ENCODE measurements at places on chromosomes 11 and 22.
A peak's percentile ranks its signal among the peaks of the same experiment; 100 is the strongest.

DNA sequence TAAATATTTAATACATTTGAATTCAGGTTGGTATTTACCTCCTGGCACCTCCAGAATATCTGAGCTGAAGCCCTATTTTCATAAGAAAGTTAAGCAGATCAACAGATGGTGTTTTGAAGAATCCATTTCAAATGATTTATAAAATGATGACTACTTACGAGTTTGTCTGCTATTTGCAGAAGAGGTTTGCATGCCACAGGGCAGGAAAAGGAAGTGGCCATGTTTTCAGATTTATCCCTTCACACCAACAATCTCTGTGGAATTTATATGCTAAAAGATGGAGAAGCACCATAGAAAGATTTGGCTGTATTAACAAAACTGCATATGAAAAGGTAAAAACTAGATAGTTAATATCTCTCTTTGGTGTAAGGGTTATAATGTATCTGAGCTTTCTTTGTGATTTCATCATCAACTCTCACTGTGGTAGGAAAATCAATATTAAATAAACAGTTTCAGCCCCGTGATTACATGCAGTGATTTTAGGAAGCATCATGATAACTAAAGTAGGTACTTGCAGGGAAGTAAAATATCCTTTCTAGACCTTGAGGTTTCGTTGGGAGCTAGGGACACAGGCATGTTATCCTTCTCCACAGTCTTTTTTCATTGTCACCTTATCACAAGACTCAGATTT, 2.6 kb downstream of the BMAL1 start:
- no peak for DNase-seq

- DNase-seq: no peak
Observed at GRCh38 chr11:57646194-57646798, 3.4 kb downstream of the YPEL4 start.

DNA sequence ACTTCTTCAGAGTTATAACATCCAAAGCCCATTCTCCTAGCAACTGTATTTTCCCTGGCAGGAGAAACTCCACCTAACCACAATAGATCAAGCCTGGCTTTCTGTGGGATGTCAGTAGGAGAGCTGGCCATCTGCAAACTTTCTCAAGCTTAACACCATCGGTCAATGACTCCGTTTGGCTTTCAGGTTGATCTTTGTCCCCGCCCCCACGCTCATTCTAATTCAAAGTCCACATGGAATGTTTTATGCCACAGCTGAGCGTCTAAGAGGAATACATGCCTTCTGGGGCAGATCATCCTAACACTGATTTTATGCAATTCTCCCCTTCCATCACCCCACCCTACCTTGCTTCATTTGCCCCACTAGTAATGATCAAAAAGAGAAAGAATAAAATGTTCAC, 4.8 kb downstream of the GVQW3 start:
- DNase-seq: no peak

- DNase-seq: no peak
Observed at GRCh38 chr22:30150212-30150611, 69.9 kb downstream of the HORMAD2 start.

DNA sequence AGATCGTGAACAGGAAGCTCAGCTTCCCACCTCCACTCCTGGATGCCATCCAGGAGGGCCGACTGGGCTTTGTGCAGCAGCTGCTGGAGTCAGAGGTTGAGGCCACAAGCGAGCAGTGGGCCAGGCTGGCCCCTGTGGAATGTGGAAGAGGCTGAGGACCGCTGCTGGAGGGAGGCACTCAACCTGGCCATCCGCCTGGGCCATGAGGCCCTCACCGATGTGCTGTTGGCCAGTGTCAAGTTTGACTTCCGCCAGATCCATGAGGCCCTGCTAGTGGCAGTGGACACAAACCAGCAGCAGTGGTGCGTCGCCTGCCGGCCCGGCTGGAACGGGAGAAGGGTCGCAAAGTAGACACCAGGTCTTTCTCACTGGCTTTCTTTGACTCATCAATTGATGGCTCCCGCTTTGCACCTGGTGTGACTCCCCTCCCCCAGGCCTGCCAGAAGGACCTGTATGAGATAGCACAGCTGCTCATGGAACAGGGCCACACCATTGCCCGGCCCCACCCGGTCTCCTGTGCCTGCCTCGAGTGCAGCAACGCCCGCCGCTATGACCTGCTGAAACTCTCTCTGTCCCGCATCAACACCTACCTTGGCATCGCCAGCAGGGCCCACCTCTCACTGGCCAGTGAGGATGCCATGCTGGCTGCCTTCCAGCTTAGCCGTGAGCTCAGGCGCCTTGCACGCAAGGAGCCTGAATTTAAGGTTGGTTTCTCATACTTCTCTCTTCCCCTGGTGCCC, 24.9 kb downstream of the ART5 start:
- no peak for DNase-seq

GRCh38 chr11:6735306-6735705, 36.5 kb downstream of the OR2AG2 start:
- no peak for DNase-seq

- DNase-seq: no peak
Observed at GRCh38 chr22:30326255-30326705, 461 bp downstream of the TBC1D10A start.

- DNase-seq: no peak
Observed at GRCh38 chr22:33104147-33104854, 46.1 kb upstream of the SYN3 start.

- no peak for DNase-seq
Observed at GRCh38 chr11:32434356-32435151, 785 bp downstream of the WT1 start.

DNA sequence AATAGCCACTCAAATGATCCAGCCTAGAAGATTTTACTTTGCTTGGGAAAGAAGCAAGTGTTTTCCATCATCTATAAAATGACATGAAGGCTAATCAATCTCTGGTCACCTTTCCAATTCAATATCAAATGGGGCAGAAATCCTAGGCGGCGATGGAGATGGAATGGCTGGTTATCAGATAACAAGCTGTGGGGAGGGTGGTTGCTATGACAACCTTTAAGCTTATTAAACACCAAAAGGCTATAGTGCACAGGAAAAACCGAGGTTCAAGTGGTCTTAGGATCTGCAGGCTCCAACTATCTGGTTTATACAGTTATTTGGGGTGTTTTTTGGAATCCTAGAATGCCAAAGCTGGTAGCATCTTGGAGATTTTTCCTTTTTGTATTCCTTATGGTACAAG, 13.9 kb upstream of the BSX start:
- no peak for DNase-seq

GRCh38 chr11:115919341-115920091, 415.3 kb upstream of the CADM1 start:
- no peak for DNase-seq

- peak; percentile 48 for DNase-seq
Observed at GRCh38 chr22:40263191-40263590, 83.1 kb upstream of the ADSL start.

DNA sequence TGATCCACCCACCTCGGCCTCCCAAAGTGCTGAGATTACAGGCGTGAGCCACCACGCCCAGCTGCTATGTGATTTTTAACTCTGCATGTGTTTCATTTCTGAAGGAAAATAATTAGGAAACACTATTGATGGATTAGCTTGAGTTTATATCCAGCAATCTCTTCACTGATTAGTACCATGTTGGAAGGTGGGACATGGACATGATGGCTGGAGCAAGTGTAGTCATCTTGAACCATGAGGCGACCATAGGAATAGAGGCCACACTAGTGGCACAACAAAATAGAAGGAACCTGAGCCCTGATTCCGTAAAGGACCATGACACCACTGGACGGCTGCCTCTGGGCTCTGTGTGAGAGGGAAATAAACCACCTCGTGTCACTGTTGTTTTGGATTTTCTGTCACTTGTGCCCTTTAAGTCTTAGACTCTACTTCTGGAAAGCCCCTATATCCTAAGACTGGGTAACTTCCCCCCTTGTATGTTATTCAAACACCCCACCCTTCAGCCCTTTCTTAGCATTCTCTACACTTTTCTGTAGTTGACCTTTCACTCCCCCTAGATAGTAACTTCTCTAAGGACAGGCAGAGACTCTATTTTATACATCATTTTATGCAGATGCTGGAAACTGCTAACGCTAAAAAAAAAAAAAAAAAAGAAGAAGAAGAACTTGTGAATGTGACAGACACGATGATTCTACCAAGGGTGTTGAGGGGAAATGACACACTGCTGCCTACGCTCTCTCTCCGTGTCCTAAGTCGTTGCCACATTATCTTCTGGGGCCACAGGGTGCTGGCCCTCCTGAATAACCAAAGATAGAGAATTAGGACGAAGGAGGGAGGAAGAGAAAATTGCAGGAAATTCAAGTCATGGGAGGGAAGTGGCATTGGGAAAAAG, 2.7 kb upstream of the VPS37C start:
- no peak for DNase-seq

DNA sequence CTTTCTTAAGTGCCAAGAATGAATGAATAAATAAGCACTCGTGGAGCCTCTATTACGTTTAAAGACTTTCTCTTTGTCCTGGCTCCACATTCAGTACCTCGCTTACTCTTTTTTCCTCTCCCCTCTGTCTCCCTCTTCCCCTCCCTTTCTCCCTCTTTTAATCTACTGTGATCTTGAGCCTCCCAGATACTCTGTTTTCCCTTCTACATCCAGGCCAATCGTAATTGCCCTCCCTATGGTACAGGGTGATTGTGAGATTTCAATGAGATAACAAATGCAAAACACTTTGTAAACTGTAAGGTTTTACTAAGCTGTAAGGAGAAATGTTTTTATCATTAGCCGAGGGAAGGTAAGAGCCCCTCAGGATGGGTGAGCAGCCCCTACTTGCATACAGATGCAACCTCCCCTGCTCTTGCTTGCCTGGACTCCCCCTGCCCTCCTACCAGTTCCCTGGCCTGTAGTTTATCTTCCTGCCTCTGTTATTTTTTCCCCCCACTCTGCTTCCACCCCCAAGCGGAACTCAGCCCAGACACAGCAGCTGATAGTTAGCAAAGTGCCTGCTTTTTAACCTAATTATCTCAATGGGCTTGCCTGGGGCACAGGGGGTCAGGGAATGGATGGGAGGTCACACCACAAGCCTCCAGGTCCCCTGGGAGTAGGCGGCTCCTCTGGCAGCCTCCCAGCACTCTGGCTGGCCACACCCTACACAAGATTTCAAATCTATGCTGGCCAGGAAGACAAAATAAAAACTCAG, 76.9 kb upstream of the CADM1 start:
- DNase-seq: no peak

- no peak for DNase-seq
Observed at GRCh38 chr22:41446057-41446501, 522 bp downstream of the TOB2 start.

GRCh38 chr11:56636861-56637260, 5.4 kb downstream of the OR5AP2 start:
- DNase-seq: no peak

DNA sequence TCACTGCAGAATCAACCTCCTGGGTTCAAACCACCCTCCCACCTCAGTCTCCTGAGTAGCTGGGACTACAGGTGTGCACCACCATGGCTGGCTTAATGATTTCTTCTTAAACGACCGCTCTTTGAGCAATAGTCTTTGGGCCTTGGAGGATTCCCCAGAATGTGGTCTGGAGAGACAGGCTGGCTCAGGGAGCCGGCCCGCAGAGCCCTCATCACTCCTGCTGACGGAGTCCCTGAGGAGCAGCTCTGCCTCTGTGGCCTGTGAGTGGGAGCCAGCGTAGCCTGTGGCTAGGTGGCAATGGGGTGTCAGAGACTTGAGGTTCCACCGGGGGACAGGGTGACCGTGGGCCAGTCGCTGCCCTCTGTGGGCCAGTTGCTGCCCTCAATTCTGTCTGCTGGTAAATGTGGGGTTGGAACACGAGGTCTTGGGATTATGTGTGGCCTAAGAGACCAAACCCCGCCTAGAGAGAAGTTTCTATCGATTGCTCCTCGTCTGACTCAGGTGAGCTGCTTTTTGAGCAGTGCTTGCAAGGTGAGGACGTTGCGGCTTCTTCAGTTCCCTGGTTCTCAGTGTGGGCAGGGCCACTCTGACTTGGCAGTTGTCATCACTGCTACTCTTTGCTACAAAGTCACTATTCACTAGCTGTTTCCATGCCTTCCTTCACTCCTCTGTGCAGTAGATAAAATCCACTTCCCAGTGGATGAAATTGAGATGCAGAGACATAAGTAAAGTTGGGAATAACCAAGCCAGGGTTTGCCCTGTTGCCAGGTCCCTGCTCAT, 124.8 kb upstream of the NECTIN1 start:
- no peak for DNase-seq

DNA sequence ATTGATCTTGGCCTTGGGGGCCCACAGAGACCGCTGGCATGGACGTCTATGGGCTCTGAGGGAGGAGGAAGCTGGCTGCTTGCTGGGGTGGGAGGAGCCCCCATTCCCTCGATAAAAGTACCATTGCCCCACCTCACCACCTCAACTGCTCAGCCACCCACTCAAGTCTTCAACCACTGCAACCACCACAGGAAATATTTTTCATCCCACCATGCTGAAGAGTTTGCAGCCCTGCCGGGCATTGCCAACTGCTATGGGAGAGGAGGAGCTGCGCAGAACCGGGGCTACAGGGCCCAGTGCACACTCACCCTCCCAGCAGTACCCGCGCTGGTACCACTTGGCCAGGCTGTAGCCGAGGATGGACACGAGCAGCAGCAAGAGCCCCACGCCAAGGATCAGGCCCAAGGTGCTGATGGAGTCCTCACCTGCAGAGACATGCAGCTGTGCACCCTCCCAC, 29.2 kb downstream of the IL10RA start:
- DNase-seq: peak; percentile 82

GRCh38 chr11:57504511-57504910, 11.0 kb downstream of the SLC43A1 start:
- no peak for DNase-seq

GRCh38 chr11:95364324-95365295, 133.6 kb upstream of the SESN3 start:
- DNase-seq: no peak

- peak; percentile 89 for DNase-seq
Observed at GRCh38 chr11:67277231-67277961, 11.1 kb downstream of the GRK2 start.

DNA sequence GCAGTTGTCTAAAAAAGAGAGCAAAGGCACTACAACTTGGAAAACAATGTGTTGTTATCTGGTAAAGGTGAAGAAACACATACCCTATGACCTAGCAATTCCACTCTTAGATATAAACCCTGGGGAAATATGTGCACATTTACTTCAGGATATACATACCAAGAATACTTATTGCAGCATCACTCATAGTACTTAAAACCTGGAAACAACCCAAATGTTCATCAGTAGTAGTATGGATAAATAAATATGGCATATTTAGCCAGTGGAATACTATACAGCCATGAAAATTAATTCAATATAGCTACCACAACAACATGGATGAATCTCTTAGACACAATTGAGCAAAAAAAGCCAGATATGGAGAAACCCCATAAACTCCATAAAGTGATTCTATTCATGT, 26.1 kb upstream of the MICAL2 start:
- no peak for DNase-seq

GRCh38 chr11:69822676-69823494, 3.7 kb upstream of the FGF3 start:
- no peak for DNase-seq

- no peak for DNase-seq
Observed at GRCh38 chr11:76729214-76729613, 53.9 kb upstream of the TSKU start.

GRCh38 chr22:20563466-20563906, 56.1 kb downstream of the MED15 start:
- DNase-seq: no peak
